NCI-H1436 treated with DMSO at 0.1 percent for 48 hours (cell line): ENCODE measurements at places on chromosomes 6 and 20.

GRCh38 chr6:144302701-144303372, 17.7 kb downstream of the UTRN start:
- DNase-seq = no peak

- DNase-seq = no peak
These were observed 22.8 kb upstream of the EPM2A start for GRCh38 chr6:145758113-145758512.

- DNase-seq = no peak
These were observed 239.9 kb upstream of the BTBD3 start for GRCh38 chr20:11677836-11678235.

DNA sequence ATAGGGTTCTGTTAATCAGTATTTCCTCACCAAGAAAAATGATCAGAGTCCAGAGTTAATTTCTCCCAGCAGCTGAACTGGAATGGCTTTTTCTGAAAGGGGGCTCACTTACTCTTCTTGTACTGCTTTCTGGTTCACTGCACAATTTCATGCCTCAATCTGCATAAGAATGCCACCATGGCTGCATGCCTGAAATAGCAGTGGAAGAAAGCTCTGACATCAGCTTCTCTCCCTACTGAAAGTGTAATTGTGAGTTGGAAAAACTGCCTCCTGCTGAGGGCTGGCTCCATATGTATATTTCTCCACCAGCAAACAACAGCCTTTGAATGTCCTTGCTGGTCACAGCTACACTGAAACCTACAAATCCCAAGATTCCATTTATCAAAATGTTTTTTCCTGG, 1027.2 kb upstream of the GJE1 start:
- no peak for DNase-seq

- no peak for DNase-seq
These were observed 2.5 kb upstream of the CLDN20 start for GRCh38 chr6:155261111-155261900.

- DNase-seq = no peak
These were observed 453.5 kb upstream of the SULF2 start for GRCh38 chr20:48238781-48239180.

- no peak for DNase-seq
These were observed 196.3 kb downstream of the FUT9 start for GRCh38 chr6:96212066-96212465.

GRCh38 chr20:52975803-52976531, 3.8 kb downstream of the TSHZ2 start:
- no peak for DNase-seq

GRCh38 chr6:22334778-22335177, 37.9 kb upstream of the PRL start:
- no peak for DNase-seq

- no peak for DNase-seq
These were observed 25.7 kb downstream of the SNX3 start for GRCh38 chr6:108235127-108235526.

GRCh38 chr6:35151466-35151865, 10.3 kb upstream of the TCP11 start:
- DNase-seq = no peak

- no peak for DNase-seq
These were observed 13.4 kb upstream of the LY86 start for GRCh38 chr6:6575143-6575542.

GRCh38 chr20:43271980-43272379, 82.3 kb upstream of the PTPRT start:
- no peak for DNase-seq

GRCh38 chr20:18176318-18176785, 38.7 kb downstream of the KAT14 start:
- DNase-seq = no peak

DNA sequence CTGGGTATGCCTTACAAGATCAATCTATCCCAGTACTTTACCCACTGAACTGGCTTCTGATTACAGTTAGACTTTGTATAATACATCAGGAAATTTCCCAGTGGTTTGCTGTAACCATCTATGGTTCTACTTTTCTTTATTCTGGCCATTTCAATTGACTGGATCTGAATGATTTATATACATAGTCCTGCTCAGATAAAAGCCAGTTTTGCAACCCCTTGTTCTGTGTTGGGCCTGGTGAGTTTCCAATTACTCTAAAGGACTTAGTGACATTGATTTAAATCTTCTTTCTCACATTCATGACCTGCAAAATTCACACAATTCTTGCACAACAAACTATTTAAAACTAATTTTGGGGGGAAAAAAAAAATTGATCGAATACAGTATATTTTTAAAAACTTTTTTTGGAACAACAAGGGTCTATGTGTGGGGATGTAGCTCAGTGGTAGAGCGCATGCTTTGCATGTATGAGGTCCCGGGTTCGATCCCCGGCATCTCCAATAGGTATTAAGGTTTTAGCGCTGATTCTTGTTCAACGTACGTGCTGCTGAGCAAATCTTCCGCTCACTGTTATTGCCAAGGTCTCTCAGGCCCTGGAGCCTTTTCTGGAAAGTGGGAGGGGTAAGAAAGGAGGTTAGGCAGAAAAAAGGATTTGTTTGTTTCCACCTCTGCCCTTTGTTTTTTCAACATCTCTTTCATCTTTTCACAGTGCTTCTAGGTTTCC, 117.5 kb downstream of the GPX5 start:
- DNase-seq = no peak

GRCh38 chr20:63635431-63636141, 8.7 kb upstream of the GMEB2 start:
- no peak for DNase-seq

DNA sequence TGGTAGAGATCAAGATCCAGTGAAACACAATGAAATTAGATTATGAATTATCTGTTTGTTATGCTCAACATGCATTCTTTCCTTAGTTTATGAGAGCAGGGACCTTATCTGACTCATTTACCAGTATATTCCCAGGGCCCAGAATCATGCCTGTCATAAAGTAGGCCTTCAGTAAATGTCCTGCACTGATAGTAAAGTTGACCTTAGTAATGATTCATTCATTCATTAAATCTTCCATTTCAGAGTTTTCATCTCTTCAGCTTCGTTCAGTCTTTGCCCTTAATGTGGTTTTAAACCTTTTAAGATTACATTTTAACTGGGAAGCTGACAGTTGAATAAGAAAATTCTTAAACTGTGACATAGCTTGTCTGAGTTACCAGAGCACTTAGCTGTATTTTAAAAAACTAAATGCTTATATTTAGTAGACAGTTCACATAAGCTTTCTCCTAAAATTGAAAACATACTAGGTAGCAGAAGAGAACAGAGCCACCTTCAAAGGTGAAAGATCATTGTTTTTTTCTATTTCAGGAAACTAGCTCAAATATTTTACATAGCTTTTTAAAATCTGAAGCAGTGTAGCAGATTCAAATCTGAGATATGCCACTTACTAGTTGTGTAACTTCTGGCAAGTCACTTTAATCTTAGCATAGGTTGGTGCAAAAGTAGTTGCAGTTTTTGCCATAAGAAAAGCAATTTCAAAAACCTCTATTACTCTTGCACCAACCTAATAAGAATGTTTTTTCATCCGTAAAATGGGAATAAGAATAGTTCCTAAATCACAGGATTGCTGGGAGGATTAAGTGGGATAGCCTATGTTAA, 41.4 kb downstream of the MCM8 start:
- DNase-seq = no peak

DNA sequence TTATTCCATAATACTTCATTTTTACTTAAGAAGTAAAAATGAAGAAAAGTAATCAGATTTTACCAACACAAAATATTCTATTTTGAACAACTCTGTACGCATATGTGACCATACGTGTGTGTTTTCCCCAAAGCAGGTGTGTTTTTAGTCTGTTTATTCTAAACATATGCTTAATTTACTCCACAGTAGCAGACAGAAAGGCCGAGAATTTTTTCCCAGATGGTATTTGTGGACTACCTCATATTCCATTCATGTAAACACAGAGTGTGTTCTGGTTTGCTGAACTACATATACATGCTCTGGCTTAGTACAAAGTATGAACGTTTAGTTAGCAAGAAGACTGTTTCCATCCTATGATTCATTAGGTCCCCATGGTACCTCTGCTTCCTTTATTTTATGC, 233.3 kb upstream of the RUNX2 start:
- no peak for DNase-seq

DNA sequence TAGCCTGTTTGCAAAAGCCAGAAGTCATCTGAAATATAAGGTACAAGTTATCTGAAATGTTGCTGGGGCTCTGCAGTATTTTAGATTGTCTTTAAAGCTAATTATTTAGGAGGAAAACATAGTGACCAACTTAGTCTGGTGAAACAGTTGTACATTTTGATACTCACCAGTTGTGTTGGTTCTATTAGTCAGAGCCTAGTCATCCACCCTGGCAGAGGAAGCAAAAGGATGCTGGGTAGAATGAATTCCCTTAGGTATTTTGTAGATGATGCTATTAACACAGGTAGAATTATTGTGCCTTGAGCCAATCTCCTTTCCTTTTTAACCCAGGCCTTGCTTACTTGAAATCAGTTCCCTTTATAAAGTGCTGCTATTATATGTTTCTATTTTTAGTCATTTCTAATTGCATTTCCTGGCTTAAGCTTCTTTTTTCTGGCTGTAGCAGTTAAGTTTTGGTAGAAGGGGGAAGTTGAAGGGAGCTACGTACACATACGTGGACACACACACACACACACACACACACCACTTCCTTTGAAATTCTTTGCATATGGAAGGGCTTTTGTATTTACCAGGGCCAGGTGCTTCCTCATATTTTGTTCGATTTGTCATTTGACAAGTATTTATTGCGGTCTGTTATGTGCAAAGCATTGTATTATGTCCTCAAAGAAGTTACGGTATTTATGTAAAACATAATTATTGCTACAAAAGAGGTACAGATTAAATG, 82.4 kb downstream of the RTN4IP1 start:
- peak; percentile 57 for DNase-seq

GRCh38 chr6:54188846-54189245, 77.6 kb downstream of the MLIP start:
- DNase-seq = no peak

DNA sequence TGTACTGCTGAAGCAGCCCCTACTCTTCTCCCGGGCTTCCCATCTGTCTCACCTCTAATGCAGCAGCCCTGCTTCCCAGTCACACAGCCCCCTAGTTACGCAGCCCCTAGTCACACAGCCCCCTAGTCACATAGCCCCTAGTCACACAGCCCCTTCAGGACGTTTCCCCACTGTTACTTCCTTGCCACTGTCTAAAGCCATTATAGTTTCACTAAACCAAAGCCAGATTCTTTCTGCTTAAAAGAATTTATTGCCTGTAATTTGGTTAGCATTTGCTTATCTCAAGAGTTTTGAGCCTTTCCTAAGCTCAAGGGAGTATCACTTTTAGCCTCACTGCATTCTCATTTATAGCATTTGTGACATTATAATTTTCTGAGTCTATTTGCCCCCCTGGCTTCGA, 127.9 kb downstream of the LMBRD1 start:
- DNase-seq = no peak

GRCh38 chr6:10685092-10685915, 9.1 kb downstream of the C6orf52 start:
- DNase-seq = no peak

- DNase-seq = no peak
These were observed 8.4 kb downstream of the PAX1 start for GRCh38 chr20:21713901-21714296.

GRCh38 chr20:49699200-49699992, 14.3 kb downstream of the B4GALT5 start:
- no peak for DNase-seq

- DNase-seq = no peak
These were observed 7.9 kb downstream of the RSPH4A start for GRCh38 chr6:116624036-116624805.

- no peak for DNase-seq
These were observed 434 bp downstream of the ZKSCAN4 start for GRCh38 chr6:28251661-28252008.

- no peak for DNase-seq
These were observed 98.3 kb upstream of the CHD6 start for GRCh38 chr20:41716436-41716835.

GRCh38 chr20:25247518-25247955, 348 bp upstream of the PYGB start:
- DNase-seq = no peak

GRCh38 chr6:106764353-106764980, 135.1 kb downstream of the QRSL1 start:
- DNase-seq = no peak

DNA sequence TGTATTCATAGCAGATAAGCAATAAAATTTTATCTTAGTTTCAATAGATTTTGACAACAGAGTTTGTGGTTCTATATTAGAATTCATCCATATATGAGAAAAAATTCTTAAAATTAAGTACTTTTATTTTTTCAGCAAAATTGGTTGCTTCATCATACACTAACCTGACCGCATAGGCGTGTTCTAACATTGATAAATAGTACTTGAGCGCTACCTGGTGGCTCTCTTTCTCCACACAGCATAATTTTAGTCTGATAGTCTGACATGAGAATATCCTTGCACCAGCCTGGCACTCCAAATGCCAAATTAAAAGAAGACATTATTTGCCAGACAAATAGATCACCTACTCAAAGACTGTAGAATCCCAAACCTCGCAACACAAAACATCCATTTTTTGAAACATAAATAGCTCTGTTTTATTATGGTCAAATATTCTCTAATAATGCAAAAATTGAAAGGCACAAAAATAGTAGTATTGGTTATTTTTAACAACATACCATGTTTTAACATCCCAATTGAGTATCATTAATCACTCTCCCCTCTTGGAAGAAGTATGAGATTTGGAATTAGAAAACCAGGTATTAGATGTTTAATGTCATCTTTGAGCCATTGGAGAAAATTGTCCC, 33.0 kb upstream of the FILIP1 start:
- DNase-seq = no peak

DNA sequence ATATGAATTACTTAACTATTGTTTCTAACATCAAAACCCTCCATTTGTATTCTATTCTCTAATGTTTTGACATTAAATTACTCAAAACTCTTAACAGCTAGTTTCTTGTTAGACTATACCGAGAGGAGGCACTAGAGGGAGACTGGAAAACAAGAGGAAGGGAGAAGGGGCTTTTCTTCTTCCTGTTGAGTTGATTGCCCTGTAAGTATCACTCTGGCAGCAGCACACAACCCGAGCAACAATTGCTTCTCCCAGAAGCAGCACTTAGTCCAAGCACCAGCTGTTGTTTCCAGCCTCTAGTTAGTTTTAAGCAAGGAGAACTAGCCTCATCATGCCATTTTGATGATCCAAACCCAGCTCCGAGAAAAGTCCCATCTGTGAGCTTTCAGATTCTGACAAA, 603.8 kb downstream of the PRKN start:
- DNase-seq = no peak
